ENCODE measurements at places on chromosomes 3 and 15. TPM values are rescaled to one million over a fixed set of nuclear protein-coding genes. Genes with fewer than 3 reads are reported as not detected.

- no peak for ATAC-seq
Measured at GRCh38 chr3:51082363-51082762, 302.7 kb upstream of the MANF start.

DNA sequence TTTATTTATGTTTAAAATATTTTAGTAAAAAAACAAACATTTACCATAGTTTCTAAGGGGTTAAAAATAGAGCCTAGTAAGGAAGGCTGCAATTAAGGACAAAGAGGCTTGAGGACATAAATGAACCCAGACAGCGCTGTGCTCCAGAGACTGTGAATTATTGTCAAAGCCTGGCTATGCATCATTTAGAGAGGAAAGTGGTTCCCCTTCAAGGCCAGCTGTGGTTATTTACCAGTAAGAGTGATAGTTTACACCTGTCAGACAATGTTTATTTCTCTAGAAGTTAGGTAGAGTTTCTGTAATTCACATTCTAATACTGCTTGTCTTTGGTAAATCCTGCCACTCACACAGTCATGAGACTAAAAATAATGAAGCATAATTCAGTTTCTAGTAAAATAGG lies 32.4 kb upstream of the PIK3R4 start:
- no peak for ATAC-seq

- no peak for ATAC-seq
Measured at GRCh38 chr3:192915722-192916121, 1.9 kb downstream of the MB21D2 start.

ZNF35 gene
- total RNA-seq = 6.5 TPM

GRCh38 chr3:13595485-13595884 lies 46.6 kb downstream of the FBLN2 start:
- no peak for ATAC-seq

- no peak for ATAC-seq
Measured at GRCh38 chr3:88082854-88083253, 23.8 kb downstream of the ZNF654 start.

- ATAC-seq = no peak
Measured at GRCh38 chr15:73237910-73238309, 130.8 kb downstream of the HCN4 start.

ERICH6 gene
- not detected for total RNA-seq

UBAP1L gene
- 1.8 TPM for total RNA-seq

MAP2K5 gene
- 14.2 TPM for total RNA-seq

All from esophagus mucosa (tissue), 1 donor.